ENCODE measurements at places on chromosomes 7 and 10.
A peak's percentile ranks its signal among the peaks of the same experiment; 100 is the strongest.

DNA sequence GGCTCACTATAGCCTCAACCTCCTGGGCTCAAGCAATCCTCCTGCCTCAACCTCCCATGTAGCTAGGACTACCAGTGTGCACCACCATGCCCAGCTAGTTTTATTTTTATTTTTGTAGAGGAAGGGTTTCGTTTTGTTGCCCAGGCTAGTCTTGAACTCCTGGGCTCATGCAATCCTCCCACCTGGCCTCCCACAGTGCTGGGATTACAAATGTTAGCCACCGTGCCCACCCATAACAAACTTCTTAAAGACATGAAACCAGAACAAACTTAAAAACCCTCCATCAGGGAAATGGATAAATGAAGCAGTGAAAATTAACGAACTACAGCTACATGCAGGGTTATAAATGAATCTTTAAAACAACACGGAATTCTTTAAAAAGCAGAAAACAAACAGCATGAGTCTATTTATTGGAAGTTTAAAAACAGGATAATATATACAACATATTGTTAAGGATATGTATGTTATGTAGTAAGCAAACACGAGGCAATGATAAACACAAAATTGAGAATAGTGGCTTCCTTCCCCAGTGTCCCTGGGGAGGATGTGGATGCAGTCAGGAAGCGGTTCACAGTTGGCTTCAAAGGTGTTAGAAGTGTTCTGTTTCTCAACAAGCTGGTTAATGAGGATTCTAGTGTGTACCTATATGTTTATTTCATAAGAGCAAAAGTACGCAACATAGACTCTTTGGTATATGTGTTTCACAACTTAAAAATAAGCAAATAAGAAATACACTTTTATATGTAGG lies 128.2 kb upstream of the IMMP2L start:
- DNase-seq, result no peak

DNA sequence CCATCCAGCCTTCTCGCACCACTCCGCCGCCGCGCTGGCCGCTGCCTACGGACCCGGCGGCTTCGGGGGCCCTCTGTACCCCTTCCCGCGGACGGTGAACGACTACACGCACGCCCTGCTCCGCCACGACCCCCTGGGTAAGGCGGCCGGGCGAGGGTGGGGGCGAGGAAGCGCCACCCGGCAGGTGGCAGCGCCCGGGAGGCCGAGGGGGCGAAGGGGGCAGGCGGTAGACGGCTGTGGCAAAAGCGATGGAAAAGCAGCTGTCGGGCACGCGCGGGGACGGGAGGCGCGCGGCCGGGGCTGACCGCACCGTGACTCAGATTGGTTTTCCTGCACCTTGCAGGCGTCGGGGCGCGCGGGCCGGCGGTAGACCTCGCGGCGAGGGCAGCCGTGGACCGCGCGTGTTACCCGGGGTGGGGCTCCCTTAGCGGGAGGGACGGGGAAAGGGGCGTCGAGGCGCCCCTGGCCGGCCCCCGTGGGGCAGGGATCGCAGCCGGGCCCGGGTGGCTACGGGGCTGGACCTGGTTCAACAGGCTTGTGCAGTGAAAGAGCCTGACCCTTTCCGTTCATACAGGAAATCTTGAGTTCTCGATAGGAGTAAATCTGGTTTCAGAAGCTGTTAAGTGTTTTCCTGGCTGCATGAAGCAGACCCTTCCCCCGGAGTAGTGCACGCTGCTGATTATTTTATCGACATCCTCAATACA lies 608 bp downstream of the HHEX start:
- DNase-seq, result peak; percentile 12

GRCh38 chr10:52318822-52319464 lies 4.9 kb downstream of the DKK1 start:
- no peak for DNase-seq

- DNase-seq, result no peak
Measured at GRCh38 chr10:70410608-70411007, 6.7 kb downstream of the EIF4EBP2 start.

GRCh38 chr7:91248996-91249395 lies 15.2 kb upstream of the FZD1 start:
- no peak for DNase-seq

DNA sequence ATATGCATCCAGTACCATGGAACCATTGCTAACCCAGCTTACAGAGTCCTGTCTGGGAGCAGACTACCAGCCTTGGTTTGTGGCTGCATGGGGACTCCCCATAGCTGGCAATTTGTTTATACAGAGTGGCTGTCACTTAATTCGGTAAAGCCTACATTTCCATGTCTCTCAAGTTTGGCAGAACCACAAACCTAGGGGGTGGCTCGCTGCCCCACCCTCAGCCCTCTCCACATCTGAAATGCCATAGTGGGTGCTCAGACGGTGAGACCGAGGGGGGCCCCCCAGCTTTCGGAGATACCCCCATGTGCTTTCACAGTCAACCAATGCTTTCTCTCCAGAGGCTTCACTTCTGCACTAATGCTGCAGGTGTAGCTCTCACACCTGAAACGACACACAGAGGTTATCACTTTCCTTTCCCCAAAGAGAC lies 75.5 kb upstream of the KAT6B start:
- DNase-seq, result no peak

DNA sequence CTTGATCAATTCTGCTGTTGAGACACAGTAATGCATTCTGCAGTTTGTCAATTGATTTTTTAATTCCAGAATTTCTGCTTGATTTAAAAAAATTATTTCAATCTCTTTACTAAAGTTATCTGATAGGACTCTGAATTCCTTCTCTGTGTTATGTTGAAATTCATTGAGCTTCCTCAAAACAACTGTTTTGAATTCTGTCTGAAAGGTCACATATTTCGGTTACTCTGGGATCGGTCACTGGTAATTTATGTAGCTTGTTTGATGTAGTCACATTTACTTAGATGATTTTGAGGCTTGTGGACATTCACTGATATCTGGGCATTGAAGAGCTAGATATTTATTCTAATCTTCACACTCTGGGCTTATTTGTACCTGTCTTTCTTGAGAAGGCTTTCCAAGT lies 67.2 kb upstream of the NME8 start:
- no peak for DNase-seq

DNA sequence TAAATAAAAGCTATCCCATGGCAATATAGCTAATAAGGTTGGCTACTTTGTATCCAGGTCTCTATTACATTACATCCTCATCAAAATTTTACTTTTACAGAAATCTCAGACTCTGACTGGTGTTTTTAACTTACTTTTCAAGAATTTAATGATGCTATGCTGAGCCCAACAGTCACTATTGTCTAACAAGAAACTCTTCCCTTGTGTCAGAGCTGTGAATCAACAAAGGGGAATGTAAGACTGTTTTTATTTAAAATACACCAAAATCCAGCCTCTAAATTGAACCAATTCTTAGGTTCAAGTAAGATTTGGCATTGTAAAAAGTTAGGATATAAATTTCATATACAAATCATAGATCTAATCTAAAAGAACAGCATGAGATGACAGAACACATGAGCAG lies 7.0 kb downstream of the RTKN2 start:
- no peak for DNase-seq

DNA sequence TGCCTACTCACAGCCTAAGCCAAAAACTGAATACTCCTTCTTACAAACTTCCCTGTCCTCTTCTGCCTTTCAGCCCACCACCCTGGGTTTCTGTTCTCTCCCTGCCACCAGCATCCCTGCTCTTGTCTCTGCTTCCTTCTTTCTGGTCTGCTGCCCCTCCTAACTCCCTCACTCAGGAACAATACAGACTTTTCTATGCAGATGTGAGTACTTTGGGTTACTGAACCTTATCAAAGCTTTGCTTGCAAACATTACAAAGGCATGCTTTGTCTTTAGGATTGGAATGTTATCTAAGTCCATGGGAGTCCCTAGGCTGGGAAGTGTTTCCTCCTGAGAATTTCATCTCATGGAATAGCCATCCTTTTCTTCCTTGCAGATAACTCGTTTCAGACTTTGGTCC lies 28.9 kb downstream of the CNNM1 start:
- DNase-seq, result no peak

DNA sequence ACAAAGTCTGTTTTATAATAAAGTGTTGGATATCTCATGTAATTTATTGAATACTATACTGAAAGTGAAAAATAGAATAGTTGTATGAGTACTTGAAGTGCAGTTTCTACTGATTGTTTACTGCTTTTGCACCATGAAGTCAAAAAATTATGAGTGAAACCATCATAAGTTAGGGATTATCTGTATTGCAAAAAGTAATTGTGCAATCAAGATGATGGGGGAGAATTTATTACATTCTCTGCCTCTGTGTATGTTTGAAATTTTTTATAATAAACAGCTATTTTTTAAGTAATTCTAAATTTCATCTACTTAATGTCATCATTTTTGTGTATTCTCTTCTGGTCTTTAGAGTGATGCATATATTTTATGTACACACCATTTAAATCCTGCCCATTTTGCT lies 47.2 kb upstream of the TMEM273 start:
- DNase-seq, result no peak

GRCh38 chr10:30556189-30556588 lies 73.4 kb downstream of the LYZL2 start:
- DNase-seq, result no peak

- DNase-seq, result no peak
Measured at GRCh38 chr10:86229376-86229775, 137.2 kb downstream of the GRID1 start.

DNA sequence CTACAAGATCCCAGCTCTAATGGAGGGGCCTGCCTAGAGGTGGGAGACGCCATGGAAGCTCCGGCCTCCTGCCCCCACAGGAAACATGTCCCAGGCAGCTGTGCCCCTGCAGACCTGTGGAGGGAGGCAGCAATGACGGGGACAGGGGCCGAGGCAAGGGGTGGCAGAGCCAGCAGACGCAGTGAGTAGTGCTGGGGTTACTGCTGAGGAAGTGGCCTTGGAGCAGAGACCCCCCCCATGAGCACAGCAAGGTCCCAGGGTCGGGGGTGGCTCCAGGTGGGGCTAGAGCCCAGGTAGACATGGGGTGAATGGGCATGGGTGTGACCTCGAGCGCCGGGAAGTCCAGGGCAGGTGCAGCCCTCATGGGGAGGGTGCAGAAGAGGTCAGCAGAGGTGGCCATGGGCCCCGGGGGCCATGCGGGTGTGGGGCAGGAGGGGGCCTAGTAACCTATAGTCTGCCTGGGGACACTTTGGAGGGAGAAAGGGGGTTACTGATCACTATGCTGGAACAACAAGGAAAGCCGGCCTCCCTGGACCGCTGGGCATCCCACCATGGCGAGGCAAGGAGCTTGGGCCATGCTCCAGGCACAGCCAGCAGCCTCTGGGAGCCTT lies 45.5 kb downstream of the JAKMIP3 start:
- DNase-seq, result no peak

DNA sequence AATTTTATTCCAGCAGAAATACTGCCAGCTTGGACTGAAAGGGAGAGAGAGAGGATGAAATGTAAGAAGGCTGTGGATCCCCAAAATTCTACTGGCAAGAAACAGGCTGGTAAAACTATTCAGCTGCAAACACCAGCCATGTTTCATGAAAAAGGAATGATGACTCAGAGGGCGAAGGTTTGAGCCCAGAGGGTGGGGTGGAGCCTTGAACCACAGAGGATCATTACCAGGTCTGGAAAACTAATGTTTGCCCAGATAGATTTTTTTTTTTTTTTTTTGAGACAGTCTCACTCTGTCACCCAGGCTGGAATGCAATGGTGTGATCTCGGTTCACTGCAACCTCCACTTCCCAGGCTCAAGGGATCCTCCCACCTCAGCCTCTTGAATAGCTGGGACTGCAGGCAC lies 41.7 kb upstream of the NRF1 start:
- DNase-seq, result no peak

GRCh38 chr10:62264702-62265436 lies 3.8 kb downstream of the RTKN2 start:
- no peak for DNase-seq

DNA sequence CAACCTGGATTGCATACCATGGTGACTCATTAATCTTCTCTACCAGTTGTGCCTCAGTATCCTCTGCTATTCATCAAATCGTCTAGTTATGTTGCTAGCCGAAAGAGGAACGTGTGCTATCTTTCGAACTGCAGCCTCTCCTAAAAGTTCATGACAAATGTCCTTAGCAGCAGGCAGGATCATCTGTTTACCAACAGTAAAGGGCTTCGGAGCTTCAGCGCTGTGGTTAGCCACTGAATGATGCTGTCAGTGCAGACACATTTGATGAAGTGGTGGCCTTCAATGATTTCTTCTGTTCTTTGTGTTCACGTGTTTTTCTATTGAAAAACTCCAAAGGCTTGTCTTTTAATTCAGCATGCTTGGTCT lies 68.8 kb downstream of the CSTF2T start:
- DNase-seq, result no peak

DNA sequence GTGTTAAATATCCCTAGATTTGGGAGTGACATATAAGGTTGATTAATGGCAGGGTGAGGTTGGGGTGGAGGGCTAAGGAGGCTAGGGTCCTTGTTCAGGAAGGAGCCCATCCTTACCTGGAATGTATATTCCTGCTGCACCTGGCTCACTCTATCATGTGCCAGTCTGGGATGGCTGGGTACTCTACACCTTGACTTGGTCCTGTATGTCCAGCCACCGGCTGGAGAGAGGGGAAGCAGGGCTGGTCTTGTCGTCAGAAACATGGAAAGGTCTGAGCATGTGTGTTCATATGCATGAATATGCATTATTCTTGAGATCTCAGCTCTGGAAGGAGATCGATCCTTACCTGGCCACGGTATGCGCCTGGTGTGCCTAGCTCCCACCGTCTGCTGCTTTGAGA lies 33.2 kb downstream of the TMEM270 start:
- DNase-seq, result no peak

DNA sequence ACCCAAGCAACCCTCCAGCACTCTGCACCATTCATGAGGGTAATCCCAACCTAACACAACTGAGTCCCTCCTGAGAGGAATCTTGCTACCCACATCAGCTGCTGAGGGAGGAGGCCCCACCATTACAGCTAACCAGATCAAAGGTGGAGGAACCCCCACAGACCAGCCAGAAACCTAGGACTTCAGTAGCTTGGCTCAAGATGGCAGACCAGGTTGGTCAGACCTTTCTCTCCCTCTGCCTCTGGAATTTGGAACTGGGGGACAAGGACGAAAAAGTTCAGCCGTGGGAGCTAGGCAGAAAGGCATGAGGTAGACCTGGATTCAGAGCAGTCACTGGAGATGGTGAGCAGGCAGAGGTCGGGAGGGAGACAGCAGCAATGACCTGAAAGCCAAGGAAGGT lies 101.3 kb upstream of the CACUL1 start:
- DNase-seq, result no peak

DNA sequence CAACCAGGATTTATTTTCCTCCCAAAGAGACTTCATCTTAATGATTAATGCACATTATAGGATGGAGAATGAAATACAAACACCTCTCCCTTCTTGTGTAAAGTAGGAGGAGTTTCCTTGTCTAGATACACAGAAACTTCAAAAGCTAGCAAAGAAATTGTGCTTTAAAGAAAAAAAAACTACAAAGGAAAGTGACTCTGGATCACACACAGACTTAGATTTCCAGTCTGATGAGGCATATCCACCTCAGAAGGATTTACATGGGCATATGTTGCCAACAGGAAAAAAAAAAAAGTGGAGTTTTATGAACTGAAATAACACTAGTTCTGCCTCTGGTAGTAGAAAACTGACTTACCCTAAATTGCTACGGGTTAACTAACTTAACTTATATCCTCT lies 449.6 kb downstream of the KCNMA1 start:
- no peak for DNase-seq

- no peak for DNase-seq
Measured at GRCh38 chr7:105885387-105886111, 9.2 kb upstream of the ATXN7L1 start.
